ENCODE measurements at places on chromosomes 4 and X.

- no peak for DNase-seq
Measured at GRCh38 chr4:7206385-7206784, 14.0 kb downstream of the SORCS2 start.

- DNase-seq, result no peak
Measured at GRCh38 chrX:48695534-48695896, 1.0 kb upstream of the SUV39H1 start.

- no peak for DNase-seq
Measured at GRCh38 chrX:133454491-133454914, 39.2 kb upstream of the GPC4 start.

DNA sequence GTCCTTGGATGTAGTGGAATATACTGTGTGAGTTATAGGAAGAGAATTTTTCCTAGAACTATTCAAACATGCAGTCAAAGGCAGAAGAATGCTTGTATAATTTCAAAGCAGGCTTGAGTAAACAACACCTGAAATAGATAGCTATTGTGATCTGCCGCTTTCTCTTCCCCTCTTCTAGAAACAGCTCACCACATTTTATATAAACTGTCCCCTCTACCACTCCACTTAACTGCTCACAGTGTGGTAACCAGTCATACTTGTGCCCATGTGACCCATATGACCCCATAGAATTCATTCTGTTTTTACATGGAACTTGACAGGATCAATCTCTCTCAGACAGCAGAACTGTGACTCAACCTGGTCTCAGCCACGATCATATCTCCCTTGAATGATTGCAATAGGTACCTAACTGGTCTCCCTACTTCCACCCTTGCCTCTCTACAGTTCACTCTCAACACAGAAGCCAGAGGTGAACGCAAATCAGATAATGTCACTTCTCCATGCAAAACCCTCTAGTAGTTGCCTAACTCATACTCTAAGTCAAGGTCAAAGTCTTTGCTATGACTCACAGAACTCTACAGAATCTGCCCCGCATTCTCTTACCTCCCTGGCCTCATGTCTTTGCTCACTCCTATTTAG lies 85.6 kb upstream of the EFHC2 start:
- DNase-seq, result no peak

GRCh38 chr4:124738994-124739393 lies 26.5 kb upstream of the ANKRD50 start:
- DNase-seq, result no peak

GRCh38 chr4:80202190-80202711 lies 4.9 kb downstream of the PRDM8 start:
- peak; percentile 67 for DNase-seq

DNA sequence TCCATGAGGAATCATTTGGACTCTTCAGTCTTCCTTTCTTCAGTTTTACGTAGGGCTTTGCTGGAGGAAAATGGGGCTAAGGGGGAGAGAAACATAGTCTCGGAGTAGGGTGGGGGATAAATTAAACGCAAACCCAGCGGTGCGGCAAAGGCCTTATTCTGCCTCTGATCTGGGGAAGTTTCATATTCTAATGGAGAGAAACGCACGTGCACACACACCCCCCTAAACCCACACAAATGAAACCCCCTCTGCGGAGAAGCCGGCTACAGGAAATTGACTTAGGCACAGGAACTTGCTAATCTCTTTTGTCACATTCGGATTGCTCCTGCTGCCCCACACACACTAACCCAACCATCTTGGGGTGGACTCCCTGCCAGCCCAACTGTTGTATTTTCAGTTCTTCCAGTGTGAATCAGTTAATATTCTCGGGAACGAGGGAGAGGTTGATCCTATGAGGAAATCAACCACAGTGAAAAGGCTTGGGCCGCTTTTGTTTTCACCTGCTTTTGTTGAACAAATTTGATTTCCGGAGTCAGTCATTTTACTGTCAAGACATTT lies at the start of gene RHOH:
Gene RHOH, plus strand, starts transcription at position 308 of the 558 bp plus-strand sequence. CDS start 46,356 bp downstream, outside the sequence.
- no peak for DNase-seq

GRCh38 chr4:47747211-47747610 lies 90.7 kb downstream of the CORIN start:
- DNase-seq, result no peak
